ENCODE measurements at places on chromosomes 7 and 10.

GRCh38 chr7:117937753-117938483 is 64.7 kb upstream of the CTTNBP2 start:
- no peak for DNase-seq

GRCh38 chr7:158302274-158303070 is 285.2 kb downstream of the PTPRN2 start:
- no peak for DNase-seq

DNA sequence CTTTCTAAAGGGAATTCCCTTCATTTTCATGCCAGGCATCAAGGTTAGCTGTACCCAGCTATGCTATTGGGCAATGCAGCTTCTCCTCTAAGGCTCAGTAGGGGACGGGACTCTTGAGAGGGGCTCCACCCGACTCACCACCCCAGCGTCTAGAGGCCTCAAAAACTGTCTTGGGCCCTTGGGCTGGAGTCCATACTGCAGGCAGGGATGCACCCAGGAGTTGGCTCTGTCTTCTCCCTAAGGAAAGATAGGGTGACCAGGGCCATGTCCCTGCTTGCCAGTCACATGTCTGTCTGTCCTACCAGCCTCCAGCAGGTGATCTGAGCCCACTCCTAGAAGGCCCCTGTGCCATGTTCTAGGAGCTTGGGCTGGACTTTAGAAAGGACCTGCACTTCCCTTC is 1.2 kb downstream of the OPN4 start:
- no peak for DNase-seq

DNA sequence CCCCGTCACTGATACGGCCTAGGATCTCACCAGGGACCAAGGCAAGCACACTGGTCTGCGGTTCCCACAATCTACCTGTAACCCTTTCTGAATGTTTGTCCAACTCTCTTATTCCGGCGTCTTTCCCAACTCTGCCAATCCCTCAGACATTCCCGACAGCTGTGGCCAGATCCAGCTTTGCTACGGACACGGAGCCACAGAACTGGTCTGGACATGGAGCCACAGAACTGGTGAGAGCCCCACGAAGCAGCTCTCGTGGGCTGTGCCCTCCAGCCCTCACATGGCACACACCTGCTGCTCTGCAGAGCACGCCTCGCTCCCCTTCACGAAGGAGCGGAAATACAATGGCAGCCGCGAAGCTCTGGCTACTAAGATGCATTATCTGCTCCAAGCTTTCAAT is 376.8 kb downstream of the DNAJB6 start:
- DNase-seq, result no peak

DNA sequence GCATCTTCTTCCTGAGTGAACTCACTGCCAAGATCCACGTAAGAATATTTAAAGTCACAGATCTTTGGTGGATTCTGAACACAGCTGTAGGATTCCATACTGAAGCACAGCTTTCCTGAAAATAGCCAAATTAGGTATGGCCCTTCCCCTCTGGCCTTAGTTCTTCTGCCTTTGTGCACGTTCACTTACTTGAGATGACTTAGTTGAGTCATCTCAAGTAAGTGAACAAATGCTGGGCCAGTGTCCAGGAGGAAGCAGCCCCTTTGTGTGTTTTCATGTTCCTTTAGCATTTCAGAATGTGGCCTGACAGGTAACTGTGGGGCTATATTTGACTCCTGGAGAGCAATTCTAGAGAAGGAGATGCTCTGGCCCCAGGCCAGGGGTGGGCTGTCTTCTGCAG is 51.5 kb downstream of the CCNY start:
- peak; percentile 33 for DNase-seq

GRCh38 chr10:128087884-128088709 is 38.1 kb downstream of the MKI67 start:
- DNase-seq, result no peak

- peak; percentile 81 for DNase-seq
Observed at GRCh38 chr10:24556750-24557742, 166.6 kb downstream of the ARHGAP21 start.

DNA sequence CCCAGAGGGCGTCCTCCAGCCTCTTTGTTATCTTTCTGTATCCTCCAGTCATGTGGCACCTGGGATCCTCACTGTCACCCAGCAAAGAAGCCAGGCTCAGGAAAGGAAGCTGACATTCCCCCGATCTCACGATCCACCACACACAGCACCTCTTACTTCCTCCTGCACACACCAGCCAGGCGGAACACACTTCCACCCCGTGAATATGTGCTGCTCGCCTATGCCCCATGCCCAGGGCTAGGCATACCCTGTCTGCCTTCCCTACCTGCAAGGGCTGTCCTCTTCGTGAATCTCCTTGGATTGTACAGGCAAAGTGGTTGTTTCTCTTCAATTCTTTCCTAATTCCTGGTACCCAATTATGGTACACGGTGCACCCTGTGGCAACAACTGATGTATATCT is 191.0 kb downstream of the TNS3 start:
- no peak for DNase-seq

- no peak for DNase-seq
Observed at GRCh38 chr10:123678376-123678775, 12.2 kb downstream of the GPR26 start.

DNA sequence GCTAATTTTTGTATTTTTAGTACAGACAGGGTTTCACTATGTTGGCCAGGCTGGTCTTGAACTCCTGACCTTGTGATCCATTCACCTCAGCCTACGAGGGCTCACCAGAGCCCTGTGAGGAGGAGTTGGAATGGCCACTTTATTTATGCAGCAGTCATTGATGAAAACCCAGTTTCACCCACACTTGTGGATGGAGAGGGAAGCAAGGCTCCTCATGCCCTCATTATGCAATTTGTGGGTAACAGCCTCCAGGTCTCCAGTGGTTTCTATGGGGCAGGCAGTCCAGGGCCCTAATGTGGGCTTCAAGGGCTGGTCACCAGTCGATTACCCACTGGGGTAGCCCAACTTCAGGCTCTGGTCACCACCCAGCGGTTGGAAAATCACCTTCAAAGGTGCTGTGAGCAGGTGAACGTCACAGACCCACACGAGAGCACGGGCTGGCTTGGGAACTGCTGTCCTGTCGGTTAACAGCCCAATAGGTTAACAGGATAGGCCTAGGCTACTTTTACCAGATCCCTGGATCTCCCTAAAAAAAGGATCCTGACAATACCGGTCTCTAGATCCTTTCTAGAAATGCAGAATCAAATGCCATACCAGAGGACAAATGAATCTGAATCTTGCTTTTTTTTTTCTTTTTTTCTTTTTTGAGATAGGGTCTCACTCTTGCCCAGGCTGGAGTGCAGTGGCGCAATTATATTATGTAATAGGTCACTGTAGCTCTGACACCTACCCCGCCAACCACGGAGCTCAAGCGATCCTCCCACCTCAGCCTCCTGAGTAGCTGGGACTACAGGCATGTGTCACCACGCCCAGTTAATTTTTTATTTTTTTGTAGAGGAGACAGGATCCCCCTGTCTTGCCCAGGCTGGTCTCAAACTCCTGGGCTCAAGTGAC is 97.8 kb downstream of the SLC37A3 start:
- no peak for DNase-seq

DNA sequence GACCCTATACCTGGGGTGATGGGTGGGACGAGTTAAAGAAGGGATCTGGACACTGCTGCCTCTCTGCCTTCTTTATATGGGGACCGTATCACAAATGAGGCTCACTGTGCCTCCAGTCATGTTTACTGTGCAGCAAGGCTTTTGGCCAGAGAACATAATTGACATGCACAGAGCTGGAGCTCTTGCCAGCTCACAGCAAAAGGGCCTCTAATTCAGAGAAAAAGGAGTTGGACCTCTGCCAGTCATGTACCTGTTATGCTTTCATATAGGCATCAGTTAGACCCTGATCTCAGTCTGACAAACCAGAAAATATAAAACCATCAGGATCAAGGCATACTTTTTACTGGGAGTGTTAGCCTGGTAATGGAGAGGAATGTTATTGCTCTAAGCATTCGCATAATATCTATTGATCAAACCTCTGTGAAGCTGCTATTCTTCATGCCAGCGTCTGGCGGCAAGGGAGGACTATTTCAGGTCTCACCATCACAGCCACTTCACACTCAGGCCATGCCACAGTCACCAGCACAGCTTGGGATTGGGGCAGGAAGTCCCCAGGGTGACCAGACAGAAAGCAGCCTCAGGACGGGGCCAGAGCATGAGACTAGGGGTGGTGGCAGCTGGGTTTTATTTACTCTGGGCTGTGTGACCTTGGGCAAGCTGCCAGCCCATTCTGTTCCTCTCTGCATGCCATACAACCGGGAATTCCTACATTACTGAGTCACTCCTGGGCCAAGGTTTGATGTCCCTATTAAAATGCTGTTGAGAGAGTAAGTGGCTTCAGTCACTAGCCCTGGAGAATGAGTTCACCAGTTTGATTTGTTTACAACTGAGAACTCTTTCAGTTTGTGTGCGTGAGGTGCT is 90.1 kb downstream of the NPSR1 start:
- DNase-seq, result peak; percentile 79

GRCh38 chr10:11192304-11193000 is 174.8 kb downstream of the CELF2 start:
- DNase-seq, result no peak

GRCh38 chr10:87878664-87879459 is 15.4 kb downstream of the PTEN start:
- no peak for DNase-seq

GRCh38 chr10:89649051-89649450 is 4.0 kb upstream of the PANK1 start:
- no peak for DNase-seq

GRCh38 chr10:89627830-89628229 is 17.2 kb downstream of the PANK1 start:
- no peak for DNase-seq

- peak; percentile 91 for DNase-seq
Observed at GRCh38 chr7:117157241-117158209, 165.3 kb downstream of the WNT2 start.

- DNase-seq, result no peak
Observed at GRCh38 chr7:9978106-9979064, 995.3 kb upstream of the PHF14 start.

DNA sequence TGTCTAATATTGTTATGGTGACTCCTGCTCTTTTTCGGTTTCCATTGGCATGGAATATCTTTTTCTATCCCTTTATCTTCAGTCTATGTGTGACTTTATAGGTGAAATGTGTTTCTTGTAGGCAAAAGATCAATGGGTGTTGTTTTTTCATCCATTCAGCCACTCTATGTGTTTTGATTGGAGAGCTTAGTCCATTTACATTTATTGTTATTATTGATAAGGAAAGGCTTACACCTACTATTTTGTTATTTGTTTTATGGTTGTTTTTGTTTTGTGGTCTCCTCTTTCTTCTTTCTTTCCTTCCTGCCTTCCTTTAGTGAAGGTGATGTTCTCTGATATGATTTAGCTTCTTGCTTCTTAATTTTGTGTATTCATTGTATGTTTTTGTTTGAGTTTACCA is 414.3 kb downstream of the ADRA2A start:
- DNase-seq, result no peak

DNA sequence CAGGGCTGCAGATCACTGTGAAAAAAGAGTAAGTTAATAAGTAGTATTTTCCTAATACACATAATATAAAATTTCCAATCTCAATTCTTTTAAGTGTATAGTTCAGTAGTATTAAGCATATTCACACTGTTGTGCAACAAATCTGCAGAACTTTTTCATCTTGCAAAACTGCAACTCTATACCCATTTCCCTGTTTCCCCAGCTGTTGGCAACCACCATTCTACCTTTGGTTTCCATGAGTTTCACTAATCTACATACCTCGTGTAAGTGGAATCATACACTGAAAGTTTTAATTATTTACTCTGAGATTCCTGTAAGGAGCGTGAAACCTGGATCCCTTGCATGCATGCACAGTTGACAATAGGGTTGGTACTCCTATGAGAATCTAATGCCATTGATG is 155.4 kb downstream of the ZPBP start:
- DNase-seq, result no peak

DNA sequence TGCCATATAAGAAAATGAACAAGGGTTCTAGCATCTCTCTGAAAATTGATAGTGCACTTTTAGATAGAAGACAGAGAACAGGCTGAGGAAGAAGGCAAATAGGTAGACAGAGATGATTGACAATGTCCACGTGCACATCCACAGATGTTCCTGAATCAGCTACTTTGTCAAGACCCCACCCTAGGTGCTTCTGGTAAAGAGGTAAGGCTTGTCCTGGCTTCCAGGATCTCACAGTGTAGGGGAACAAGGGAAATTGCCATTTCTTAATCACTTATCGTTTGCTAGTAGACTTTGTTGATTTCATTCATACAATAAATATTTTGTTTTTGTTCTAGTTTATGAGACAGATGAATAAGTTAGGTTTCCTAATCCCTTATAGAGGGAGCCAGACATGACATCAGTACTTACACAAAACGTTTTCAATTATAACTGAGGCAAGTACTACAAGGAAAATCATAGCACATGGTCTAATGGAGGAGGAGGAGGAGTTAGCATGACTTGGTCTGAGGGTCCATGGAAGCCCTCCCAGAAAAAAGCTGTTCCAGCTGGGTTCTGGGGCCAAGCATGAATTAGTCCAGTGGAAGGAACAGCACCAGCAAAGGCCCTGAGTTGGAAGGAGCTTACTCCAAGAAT is 115.9 kb upstream of the ARID5B start:
- peak; percentile 57 for DNase-seq

DNA sequence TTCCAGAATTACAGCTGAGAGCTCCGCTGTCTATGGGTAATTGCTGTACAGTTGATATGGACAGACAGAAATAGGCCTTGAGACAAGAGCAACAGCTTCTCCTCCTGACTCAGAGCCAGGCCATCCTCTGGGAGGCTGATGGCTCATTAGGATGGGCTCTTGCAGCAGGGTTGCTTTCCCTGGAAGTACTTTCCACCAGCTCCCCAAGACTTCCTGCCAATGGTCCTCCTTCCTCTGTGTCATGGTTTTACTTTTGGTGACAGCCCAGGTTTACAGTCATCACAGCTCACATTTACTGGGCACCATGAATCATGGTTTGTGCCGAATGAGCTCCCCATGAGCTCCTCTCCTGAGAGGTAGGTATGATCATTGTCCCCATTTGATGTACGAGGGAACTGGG is 131.8 kb downstream of the HECW1 start:
- peak; percentile 72 for DNase-seq

DNA sequence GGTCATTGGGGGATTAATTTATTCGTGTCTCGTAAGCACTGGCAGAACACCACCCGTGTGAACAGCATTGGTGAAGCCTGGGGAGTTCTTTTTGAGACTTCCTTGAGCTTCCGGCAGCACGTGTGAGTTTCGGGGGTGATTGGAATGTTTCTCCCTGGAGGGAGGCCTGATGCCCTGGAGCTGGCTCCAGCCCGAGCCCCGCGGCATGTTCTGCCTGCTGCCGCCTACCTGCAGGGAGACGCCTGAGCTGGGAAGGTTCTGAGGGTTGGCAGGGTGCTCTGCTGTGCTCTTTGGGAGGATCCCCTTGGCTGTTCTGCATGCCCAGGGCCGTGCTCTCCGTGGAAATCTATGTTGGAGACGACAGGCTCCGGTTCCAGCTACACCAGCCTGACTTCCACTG is 159.3 kb downstream of the MGMT start:
- no peak for DNase-seq

GRCh38 chr7:54864663-54865062 is 105.7 kb upstream of the SEC61G start:
- no peak for DNase-seq

GRCh38 chr7:88401009-88401623 is 94.4 kb upstream of the STEAP4 start:
- no peak for DNase-seq

Measured in foreskin fibroblast (primary cell).